ENCODE measurements at places on chromosomes 7 and 10.

DNA sequence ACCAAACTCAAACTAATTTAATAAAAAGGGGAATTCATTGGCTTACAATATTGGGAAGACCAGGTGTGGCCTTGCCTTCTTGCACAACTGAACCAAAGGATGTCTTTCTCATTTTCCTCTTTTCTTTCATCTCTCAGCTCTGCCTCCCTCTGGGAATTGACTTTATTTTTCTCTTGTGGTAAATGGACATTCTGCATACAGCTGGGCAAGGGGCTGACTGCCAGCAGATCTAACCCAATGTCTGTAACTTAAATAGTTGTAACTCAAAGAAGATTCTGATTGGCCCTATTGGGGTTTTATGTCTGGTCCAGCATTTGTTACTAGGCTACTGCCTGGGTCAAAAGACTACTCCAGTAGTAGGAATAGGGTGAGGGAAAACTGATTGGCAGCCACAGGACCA, 15.3 kb downstream of the PTTG1IP2 start:
- DNase-seq, result no peak

GRCh38 chr10:117754770-117755658, 212.5 kb downstream of the EMX2 start:
- no peak for DNase-seq

- no peak for DNase-seq
Measured at GRCh38 chr10:79107736-79108264, 39.0 kb downstream of the ZMIZ1 start.

DNA sequence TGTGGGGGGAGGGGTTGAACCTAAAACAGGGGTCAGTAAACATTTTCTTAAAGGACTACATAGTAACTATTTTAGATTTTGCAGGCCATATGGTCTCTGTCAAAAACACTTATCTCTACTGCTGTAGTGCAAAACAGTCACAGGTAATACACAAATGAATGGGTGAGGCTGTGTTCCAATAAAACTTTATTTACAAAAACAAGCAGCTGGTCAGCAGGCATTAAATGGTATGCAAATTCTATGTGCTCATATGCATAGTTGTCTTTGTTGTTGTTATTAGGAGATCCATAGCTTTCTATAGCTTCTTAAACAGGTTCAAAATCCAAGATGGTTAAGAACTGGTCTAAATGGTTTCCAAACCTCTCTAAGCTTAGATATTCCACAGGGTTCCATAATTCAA, 302.6 kb downstream of the RNLS start:
- no peak for DNase-seq

- no peak for DNase-seq
Measured at GRCh38 chr7:20220921-20221547, 3.9 kb upstream of the MACC1 start.

DNA sequence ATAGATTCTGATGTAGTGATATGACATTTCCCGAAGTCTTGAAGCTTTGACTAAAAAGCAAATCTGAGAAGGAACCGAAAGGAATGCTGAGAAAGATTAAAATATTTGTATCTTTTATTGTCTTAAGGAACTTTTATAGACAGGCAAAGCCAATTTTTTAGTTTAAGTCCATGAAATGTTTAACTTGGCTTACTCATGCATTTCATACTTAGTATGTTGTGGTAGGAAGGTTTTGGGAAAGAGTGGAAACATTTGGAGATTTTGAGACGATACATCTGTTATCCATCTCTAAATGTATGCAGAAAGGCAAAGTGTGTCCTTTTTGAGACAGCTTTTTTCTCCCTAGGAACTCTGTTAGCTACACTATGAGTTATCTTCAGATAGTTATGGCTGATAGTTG, 10.1 kb downstream of the TBC1D12 start:
- no peak for DNase-seq
